ENCODE measurements at places on chromosomes 16 and 17.

DNA sequence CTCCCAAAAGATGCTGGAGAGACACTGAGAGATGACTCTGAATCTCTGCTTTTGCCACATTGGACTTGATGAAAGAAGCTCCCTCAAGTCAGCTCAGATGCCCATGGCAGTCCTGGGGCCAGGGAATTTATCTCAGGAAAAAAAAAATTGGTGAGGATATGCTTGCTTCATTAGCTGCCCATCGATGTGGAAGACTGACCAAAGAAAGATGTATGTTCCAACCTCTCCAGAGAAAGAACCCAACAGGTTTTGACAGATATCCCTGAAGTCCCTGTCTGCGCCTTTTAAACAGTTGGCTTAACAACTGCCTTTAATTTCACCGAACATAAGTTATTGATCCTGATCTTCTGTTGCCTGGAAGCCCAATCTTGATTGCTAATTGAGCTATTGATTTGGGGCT lies 137.4 kb downstream of the TMEM114 start:
- no peak for DNase-seq

GRCh38 chr16:2298621-2299020 lies 30.7 kb upstream of the RNPS1 start:
- DNase-seq: no peak

GRCh38 chr17:45087504-45087975 lies 26.4 kb downstream of the NMT1 start:
- DNase-seq: no peak

DNA sequence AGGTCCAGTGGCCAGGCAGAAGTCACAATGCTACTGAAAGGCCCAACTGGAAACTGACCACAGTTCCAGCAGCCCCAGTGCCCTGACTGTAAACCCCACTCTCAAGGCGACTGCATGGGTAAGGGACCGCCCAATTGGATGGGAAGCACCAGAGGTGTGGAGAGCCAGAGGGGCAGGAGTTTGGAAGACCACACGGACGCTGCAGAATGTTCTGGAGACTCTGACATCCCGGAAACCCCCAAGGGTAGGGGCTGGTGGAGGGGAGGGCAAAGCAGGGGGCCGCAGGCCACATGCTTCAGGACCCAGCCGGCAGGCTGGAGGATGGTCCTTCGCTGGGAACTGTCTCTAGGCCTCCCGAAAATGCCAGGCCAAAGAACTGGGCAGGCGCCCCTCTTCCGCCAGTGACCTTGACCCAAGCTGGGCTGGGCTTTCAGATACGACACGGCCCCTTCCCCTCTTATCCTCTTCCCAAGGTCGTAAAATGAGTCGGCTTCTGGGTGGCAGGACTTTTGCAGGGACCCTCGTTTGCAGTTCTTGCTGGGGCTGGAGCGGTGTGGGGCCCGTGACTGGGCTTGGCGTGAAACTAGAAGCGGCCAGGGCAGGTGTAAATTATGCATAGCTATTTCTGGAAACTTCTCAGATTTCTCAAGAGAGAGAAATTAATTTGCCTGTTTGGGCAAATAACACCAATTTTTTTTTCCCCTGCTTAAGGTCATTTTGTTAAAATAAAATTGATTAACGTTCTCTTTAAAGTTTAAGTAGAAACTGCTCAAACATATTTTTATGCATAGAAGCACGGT lies 110.2 kb downstream of the C16orf78 start:
- no peak for DNase-seq

DNA sequence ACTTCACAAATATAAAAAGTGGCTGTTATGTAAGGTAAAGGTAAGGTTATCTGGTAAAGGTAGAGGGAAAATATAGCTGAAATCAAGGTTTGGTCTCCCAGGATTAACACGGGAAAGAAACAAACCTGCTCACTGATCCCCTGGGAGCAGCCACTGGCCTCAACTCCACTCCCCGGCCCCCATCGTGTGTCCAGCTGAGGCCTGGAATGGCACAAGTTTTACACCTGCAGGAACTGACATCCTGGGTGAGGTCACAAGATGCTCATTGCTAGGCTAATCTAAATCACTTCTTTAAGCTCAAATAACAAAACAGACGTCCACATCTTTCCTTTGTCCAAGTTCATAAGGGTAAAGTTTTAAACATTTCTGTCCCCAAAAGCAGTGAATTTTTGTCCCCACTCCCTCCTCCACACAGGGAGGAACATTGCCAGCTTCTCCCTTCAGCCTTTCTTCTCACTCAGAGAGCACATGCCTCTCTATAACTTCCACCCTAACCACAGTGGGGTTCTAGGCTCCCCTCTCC lies 46.3 kb downstream of the ERN1 start:
- DNase-seq: no peak

DNA sequence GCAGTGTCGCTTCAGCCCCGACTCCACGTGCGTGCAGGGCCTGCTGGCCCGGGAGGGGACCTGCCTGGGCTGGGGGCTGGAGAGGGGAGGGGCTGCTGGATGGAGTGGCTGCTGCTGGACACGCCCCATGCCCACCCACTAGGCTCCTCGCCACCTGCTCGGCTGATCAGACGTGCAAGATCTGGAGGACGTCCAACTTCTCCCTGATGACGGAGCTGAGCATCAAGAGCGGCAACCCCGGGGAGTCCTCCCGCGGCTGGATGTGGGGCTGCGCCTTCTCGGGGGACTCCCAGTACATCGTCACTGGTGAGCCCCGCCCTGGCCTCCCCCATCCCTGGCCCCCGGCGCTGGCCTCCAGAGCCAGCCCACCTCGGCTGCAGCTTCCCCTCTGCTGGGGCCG lies 2.4 kb downstream of the BRICD5 start:
- DNase-seq: no peak

- no peak for DNase-seq
Measured at GRCh38 chr17:29581583-29582253, 7.7 kb downstream of the GIT1 start.

- no peak for DNase-seq
Measured at GRCh38 chr17:59355702-59356325, 24.4 kb downstream of the YPEL2 start.

GRCh38 chr17:61285526-61286320 lies 113.9 kb upstream of the TBX2 start:
- DNase-seq: peak; percentile 30

DNA sequence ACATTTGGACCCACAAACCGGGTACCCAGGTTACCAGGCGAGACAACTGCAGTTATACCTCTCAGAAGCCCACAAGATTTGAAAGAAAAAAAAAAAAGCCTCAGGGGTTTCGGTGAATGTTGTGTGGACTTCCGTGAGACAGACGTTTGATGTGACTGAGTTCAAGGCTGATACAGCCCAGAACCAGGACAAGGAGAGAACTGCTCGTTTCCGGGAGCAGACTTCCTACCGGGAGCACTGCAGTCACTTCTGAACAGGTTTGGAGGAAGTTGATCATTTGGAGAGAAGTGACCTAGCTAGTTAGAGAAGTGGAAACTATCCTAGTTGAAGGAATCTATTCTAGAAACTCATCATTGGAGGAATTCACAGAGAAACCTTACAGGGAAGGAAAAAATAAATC lies 847 bp downstream of the CKLF start:
- DNase-seq: no peak

GRCh38 chr16:62638964-62639870 lies 603.0 kb upstream of the CDH8 start:
- DNase-seq: no peak

DNA sequence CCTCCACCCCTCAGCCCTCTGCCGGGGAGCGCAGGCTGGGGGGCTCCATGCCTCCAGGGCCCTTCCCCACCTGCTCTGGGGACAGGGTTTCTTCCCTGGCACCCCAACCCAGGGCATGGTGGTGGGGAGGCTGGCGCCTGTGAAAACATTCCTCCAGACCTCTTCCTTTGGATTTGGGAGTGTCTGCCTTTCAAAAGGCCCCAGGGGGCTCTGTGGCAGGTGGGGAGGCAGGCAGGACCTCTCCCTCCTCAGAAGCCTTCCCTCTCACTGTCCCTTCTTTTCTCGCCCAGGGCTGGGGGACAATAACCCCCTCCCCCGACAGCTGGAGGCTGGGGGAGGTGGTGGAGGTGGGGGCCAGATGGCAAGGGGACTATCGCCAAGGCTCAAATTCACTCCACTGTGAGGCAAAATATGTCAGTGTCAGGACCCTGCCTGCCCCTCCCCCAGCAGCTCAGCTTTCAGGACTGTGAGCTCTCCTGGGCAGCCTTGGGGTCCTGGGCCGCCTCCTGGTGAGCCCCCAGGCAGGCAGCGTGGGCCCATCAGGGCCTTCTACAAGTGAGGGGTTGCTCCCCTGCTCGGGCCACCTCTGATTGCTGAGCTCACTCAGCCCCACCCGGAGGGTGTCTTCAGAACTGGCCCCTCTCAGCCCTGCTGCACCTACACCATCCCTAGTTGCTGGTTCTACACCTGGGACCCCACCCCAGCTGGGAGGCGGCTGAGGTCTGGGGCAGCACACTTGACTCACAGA lies 1.8 kb downstream of the CDH15 start:
- no peak for DNase-seq

DNA sequence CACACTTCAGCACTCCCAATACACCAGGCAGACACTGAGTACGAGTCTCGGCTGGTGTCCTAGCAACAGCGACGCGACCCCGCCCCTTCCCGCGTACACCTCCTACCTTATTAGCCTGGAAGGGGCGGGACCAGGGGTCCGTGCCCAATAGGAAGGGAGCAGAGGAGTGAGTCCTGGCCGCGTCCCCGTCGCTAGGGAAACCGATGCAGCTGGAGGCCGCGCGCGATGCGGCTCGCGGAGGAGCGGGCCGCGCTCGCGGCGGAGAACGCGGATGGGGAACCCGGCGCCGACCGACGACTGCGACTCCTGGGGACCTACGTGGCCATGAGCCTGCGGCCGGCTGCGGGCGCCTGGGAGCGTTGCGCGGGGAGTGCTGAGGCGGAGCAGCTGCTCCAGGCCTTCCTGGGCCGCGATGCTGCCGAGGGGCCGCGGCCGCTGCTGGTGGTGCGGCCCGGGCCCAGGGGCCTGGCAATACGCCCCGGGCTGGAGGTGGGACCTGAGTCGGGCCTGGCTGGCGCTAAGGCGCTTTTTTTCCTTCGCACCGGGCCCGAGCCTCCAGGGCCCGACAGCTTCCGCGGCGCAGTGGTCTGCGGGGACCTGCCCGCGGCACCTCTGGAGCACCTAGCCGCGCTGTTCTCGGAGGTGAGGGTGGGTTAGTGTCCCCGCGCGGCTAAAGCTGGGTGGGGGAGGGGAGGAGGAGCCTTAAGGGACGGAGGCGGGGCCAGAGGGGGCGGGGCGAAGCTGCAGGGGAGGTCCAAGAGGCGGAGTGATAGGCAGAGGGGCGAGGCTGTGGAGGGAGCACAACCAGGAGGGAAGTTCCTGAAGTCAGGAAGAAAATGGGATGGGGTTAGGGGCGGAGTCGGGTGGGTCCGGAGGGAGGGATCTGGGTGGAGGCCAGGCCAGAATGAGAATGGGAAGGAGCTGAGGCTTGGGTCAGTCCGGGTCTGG lies at the start of gene DNAH9:
Gene DNAH9, plus strand, starts transcription at position 197 of the 948 bp plus-strand sequence. Its CDS starts 29 bp downstream, at position 226.
- DNase-seq: peak; percentile 3

DNA sequence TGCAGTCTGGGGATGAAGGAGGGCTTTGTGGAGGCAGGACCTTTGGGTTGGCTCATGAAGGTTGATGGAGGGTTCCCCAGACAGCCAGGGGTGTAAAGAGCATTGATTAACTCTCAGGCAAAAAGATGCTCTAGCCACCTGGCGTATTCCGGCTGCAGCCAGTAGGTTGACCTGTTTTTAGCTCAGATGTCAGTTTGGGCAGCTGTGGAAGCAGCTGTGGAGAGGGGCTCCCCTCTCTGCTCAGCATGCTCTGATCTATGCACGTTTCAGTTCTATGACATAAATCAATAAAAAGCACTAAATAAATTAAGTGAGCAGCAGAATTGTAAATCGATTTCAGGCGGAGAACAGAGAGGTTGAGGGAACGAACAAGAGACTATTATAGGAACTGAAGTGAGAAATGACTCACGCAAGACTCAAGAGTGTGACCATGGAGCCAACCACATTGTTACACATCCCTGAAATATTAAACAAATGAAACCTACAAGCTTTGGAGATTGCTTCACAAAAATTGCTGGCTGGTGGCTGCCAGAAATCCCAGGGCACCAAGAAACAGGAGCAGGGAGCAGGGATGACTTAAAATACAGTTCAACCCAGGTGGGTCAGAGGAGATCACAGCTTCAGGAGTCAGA lies 111.9 kb downstream of the GSG1L start:
- DNase-seq: no peak

DNA sequence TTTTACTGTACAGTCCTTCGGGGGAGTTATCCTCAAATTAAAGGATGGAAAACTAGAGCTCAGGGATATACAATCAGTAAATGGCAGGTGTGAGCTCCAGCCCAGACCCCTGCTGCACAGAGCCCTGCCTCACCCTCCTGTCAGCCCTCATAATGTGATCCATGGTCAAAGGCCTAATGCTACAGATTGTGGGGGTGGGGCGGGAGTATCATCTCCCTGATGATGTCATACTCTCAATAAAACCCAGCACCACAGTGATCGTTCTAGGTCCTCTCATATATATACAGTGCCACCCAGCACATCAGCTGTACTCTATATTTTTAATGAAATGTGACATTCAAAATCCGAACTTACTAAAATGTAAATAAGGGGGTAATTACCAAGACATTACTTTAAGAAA lies 61.5 kb downstream of the SLC39A11 start:
- DNase-seq: no peak

DNA sequence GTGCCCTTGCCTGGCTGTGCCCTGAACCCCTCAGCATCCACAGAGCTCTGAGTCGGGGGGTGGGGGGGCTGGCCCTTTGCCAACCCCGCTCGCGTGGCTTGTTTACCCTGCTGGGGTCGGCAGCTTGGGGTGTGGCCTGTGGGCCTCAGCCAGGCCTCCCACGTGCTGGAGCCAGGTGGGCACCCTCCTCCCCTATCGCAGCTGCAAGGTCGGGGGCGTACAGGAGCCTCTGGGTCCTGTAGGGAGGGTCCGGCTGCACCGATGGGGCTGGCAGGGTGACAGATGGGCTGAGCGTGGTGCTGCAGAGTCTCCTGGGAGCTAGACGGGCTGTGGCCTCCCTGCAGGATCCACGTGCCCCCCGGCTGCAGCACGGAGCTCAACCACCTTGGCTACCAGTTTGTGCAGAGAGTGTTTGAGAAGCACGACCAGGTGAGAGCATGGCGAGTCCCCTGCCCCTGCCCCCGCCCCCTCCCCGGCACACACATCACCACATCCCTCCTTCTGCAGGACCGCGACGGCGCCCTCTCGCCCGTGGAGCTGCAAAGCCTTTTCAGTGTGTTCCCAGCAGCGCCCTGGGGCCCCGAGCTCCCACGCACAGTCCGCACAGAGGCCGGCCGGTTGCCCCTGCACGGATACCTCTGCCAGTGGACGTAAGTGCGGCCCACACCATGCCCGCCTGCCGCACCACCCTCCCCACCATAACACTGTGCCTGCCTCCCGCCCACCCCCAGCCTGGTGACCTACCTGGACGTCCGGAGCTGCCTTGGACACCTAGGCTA lies 3.6 kb downstream of the RHOT2 start:
- DNase-seq: no peak

GRCh38 chr17:63700528-63701455 lies 867 bp upstream of the LIMD2 start:
- DNase-seq: no peak

DNA sequence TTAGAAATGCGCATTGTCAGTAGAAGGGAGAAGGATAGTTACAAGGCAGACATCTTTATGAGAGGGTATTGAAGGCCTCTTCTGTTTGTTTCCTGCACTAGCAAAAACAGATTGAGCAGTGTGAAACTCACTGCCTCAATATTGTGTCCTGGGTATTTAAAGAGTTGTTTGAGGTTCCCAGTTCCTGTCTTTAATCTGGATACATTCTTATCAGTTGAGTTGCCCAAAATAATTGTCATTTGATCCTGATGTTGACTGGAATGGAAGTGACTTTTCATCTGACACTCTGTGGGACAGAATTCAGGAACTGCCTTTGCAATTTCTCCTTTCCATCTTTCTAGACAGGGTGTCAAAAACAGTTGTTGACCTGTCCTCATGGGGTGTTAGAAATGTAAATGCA lies 1.7 kb downstream of the ATP6V0A1 start:
- DNase-seq: no peak

All from T1000 (cell line).